ENCODE measurements at places on chromosomes 6 and 20. TPM values are rescaled to one million over a fixed set of nuclear protein-coding genes. Genes with fewer than 3 reads are reported as not detected.

GHRH gene
- not detected for polyA plus RNA-seq

COX7A2 gene
- polyA plus RNA-seq, result 703 TPM

KHDC1 gene
- polyA plus RNA-seq, result 7.3 TPM

BTBD9 gene
- polyA plus RNA-seq, result 13.0 TPM

ENPP5 gene
- polyA plus RNA-seq, result 6.7 TPM

DNAH8 gene
- polyA plus RNA-seq, result 0.11 TPM

Measured in hepatocyte (in vitro differentiated cells).